ENCODE measurements at places on chromosomes 4 and X. TPM values are rescaled to one million over a fixed set of nuclear protein-coding genes. Genes with fewer than 3 reads are reported as not detected.

GRCh38 chr4:84381759-84382158, 117.3 kb downstream of the NKX6-1 start:
- no peak for DNase-seq

The CLIC2 gene
- not detected for polyA plus RNA-seq

The ADGRG2 gene
- polyA plus RNA-seq, result 0.07 TPM

The AR gene
- 13.9 TPM for polyA plus RNA-seq

GRCh38 chrX:108148524-108148923, 56.9 kb downstream of the ATG4A start:
- DNase-seq, result no peak

DNA sequence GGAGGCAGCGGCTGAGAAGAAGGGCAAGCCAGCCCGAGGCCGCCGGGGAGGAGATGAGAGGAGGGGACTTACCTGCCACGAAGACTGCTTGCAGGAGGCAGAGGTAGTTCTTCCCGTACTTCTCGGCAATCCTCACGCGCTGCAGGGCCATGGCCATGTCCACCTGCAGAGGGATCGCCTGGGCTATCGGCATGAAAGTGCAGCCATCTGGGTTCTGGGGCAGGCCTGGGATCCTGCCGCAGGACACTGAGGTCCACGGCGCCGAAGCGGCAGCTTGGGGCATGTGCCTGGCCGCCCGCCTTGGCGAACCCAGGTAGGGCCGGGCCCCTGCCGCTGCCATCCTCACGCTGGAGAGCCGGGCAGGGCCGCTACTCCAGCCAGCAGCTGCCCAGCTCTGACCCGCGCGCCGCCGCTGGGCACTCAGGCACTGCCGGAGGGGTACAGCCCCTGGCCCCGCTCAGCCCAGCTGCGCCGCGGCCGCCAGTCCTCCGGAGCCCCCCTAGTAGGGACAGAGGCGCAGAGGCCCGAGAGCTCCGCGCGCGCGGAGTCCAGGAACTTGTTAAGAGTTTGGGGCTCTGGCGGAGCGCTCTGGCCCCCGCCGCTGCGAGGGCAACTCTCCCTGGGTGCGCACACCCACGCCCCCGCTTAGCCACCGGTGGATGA, 16.0 kb downstream of the MCF2 start:
- no peak for DNase-seq

Data from BJ (cell line).